ENCODE measurements at places on chromosomes 3 and 15.

GRCh38 chr3:149011676-149012075 lies 20.3 kb downstream of the GYG1 start:
- no peak for DNase-seq

DNA sequence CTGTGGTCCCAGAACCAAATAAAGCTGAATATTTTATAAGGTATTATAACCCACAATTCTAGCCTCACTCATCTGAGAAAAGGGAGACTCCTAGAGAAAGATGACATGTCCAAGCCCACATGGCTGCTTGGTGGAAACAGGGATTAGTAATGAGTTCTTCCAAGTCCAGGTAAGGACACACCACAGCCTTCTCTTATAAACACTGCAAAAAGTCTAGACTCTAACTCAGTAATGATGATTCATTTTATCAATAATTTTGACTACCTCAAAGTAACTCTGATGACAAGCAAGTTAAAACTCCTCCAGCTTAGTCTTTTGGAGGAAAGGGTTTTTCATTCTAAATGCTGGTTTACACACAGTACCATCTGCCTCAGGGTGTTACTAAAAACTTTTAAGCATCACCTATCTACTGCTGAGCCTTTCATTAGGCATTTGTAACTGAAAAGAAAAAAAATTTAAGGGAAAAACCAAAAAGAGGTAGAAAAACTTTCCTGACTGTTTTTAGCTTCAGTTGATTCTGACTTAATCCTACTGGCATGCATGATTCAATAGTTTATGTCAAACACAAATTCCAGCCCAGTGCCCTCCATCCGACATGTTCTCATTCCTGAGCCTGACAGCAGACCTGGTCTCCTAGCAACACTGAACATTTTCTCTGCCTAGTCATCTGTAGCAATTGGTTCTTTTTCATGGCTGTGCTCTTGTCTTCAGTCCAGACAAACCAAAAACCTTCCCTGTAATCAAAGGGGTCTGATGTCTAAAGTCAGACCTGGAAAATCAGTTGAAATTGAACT lies 43.9 kb downstream of the P3H2 start:
- DNase-seq = no peak

DNA sequence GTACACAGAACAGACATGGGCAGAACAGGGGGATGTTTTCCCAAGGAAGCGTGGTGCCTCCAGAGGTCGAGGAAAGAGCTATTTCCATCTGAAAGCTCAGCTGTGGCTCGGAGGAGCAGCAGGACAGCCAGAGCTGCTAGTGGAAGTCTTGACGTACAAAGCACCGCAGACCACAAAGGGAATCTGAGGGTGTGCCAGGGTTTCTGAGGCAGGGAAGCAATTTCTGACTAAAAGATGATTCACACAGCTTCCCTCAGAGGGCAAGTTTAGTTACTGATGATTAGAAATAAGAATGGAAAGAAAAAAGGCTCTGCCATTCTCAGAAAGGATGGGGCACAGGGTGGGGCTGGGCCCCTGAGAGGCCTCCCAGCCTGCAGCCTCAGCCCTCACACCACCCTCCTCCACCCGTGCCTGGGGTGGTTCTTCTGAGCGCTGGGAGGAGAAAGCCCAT lies 45.8 kb upstream of the SEC13 start:
- no peak for DNase-seq

DNA sequence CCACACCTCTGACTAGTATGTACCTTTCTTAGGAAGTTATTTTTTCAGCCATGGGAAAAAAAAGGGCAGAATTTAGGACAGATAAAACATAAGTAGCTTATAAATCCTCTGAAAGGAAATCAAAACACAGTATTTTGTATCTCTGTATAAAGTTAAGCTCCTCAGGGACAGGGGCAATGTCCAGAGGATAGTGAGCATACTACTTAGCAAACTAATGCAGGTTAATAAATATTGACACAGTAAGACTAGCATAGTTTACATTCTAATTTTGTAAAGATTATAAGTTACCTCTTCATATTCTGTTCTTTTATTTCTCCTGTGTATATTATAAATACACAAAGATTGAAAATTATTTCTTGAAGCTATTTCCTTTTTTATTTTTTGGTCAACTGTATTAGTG lies 2.1 kb downstream of the UBE3A start:
- no peak for DNase-seq

DNA sequence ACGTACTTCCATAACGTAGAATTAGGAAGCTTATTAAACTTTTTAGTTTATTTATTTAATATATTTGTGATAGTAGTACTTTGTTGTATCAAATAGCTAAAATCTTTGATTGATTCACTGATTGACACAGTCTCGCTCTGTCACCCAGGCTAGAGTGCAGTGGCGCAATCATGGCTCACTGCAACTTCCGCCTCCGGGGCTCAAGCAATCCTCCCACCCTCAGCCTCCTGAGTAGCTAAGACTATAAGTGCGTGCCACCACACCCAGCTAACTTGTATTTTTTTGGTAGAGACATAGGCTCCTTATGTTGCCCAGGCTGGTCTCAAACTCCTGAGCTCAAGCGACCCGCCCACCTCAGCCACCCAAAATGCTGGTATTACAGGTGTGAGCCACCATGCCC lies 5.7 kb downstream of the APH1B start:
- DNase-seq = no peak

DNA sequence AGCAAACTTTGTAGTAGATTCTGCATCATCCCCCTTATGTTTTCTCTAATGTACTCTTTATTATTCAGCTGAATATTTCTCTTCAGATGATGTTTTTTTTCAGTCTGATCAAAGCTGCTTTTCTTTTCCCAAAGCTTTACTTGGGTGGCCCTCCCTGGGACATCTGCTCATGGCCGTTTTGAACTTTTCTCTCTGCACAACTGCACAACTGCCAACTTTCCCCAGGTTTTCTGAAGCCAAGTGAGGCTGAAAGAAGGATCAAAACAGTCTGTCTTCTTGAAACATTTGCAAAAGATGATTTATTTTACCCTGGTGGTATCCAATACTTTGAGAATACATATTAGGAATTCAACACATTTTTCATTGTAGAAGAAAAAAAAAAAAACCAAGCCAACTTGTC lies 43.0 kb downstream of the GASK1A start:
- DNase-seq = no peak

GRCh38 chr15:101578443-101578894 lies 73.7 kb downstream of the TM2D3 start:
- no peak for DNase-seq

- no peak for DNase-seq
Observed at GRCh38 chr3:12893852-12894251, 52.5 kb upstream of the RPL32 start.

- no peak for DNase-seq
Observed at GRCh38 chr15:67054676-67055075, 10.7 kb upstream of the SMAD3 start.

GRCh38 chr15:96261575-96262034 lies 68.9 kb upstream of the NR2F2 start:
- DNase-seq = no peak

GRCh38 chr3:144491333-144491732 lies 519.7 kb downstream of the DIPK2A start:
- DNase-seq = no peak

DNA sequence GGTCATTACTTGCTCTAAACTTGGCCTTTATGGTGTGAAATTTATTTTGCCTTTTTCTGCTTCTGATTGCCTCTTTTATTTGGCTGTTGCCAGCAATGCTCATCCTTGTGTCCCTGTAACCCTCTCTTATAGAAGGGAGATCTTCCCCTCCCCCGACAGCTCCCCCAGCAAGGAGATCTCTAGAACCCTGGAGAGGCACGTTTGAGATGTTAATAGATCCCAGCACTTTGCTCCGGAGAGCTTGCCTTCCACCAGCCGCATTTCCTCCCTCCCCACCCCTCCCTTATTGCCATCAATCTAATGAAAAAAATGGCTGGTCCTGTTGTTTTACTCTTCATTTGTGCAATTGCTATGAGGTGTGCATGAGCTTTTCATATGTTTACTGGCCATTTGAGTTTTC lies 18.2 kb downstream of the TRIM71 start:
- no peak for DNase-seq

DNA sequence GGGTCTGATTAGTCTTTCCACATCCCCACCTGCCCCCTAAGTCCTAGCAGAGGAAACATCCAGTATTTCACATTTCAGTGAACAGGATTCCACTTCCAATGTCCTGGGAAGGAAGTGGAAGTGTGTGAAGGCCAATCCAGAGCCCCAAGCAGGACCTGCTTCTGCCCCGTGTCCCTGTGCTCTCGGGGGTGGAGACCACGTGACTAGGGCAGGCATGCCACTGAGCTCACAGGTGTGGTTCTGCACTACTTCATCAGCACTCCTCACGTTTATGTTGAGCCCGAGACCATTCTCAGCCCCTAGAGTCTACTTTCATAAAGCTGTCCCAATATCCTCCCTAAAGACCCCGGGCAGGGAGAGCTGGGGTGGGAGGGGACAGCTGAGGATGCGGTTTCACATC lies 84.3 kb downstream of the RAB11A start:
- no peak for DNase-seq

- no peak for DNase-seq
Observed at GRCh38 chr3:157427901-157428300, 8.7 kb upstream of the PTX3 start.

GRCh38 chr3:167484551-167484950 lies 10.7 kb upstream of the SERPINI2 start:
- no peak for DNase-seq

GRCh38 chr3:132378846-132379245 lies 38.5 kb upstream of the DNAJC13 start:
- no peak for DNase-seq

- no peak for DNase-seq
Observed at GRCh38 chr15:61584410-61584809, 355.3 kb upstream of the RORA start.

DNA sequence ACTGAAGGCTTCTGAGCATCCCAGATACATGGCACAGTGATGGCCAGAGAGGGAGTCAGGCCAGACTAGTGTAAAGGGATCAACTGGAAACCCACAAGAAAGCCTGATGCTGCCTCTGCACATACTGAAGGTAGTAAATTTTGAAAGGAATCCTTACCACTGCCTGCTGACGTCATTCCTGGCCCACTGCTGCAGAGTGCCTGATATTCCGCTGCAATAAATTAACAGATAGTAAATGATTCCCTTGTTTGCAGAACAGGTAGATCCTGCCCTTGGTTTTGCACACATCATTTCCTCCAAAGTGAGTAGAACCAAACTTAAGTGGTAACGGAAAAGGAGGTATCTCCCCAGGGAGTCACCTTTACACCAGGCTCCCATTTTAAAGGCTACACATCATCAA lies 146.7 kb downstream of the FBN1 start:
- DNase-seq = no peak

DNA sequence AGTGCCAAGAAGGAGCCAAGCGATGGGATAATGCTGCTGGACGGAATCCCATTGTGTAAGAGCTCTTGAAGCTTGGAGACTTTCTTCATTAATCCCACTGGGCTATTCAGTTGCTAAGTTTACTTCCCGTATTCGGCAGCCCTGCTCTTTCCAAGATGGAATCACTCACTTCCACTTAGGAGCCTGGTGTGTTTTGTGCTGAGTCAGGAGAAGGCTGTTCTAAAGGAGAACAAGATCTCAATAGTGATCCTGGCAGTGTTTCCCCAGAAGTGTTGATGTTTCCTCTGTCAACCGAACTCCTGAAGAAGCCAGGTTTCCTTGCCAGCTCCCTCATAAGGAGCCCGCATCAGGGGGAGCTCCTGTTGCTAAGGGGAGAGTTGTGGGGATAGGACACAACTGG lies 270.2 kb upstream of the CHRM5 start:
- no peak for DNase-seq

DNA sequence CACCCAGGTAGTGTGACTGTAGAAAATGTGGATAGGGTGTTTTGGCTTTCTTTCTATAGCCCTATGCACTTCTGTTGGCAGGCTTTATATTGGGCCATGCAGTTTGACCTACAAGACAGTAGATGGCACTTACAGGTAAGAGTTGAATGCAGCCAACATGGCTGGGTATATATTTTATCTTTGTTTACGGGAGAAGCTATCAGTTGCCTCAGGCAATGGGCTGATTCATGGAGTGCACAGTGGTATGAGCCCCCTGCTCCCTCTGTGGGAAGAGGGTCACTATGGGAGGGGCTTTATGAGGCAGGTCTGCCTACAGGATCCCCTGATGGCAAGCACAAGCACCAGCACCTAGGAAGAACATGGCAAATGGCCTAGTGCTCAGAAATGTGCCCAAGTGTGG lies 301.2 kb upstream of the CDIN1 start:
- no peak for DNase-seq

DNA sequence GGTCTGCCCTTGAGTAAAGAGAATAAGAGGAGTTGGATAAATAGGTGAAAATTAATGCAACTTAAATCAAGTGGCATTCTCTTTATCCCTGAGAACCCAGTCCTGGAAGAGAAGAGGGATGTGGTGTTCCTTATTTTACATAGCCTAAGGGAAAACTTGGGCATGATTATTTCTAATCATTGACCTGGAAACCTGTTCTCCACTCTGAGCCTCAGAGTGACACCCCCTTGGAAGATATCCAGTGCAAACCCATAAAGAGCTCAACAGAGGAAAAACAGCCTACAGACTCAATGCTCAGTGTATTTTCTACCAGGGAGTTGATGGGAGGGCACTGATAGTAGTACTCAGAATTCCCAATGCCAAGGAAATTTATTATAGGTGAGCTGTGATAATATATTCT lies 22.0 kb downstream of the SLC15A2 start:
- no peak for DNase-seq

DNA sequence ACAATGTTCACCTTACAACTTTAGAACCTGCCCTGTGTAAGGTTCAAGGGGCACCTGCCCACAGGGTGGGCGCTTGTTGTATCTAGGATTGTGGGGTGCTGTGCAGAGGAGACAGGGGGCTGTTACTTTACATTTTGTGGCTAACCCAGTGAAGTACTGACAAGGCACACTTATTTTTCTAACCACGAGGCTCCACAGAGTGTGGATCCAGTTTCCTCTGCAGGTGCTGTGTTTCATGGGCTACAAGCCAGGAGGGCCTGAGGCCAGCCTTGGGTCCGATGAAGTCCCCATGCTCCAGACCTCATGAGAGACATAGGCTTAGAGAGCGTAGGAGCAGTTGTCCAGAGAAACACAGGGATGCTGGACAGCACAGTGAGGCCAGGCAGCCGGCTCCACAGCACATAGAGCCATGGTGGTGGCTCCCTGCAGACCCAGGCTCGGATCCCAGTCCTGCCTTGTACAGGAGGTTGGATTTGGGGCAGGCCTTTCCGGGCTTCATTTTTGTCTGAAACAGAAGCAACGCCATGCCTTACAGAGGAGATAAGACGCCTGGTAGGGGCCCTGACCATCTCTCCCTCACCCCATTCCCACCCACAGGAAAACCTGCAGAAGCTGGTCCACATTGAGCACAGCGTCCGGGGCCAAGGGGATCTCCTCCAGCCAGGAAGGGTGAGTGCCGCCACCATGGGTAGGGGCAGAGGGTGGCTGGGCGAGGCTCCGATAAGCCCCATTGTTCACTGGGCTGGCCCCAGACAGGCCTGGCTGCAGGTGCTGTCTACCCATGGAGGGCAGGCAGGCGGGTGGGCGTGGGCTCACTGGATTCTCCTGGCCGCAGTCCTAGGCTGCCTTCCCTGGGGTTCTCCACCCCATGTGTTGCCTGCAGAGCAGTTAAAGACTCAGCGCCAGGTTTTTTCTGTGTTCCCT lies 40.1 kb upstream of the NR2C2 start:
- DNase-seq = no peak
